ENCODE measurements at places on chromosomes 4 and X.

DNA sequence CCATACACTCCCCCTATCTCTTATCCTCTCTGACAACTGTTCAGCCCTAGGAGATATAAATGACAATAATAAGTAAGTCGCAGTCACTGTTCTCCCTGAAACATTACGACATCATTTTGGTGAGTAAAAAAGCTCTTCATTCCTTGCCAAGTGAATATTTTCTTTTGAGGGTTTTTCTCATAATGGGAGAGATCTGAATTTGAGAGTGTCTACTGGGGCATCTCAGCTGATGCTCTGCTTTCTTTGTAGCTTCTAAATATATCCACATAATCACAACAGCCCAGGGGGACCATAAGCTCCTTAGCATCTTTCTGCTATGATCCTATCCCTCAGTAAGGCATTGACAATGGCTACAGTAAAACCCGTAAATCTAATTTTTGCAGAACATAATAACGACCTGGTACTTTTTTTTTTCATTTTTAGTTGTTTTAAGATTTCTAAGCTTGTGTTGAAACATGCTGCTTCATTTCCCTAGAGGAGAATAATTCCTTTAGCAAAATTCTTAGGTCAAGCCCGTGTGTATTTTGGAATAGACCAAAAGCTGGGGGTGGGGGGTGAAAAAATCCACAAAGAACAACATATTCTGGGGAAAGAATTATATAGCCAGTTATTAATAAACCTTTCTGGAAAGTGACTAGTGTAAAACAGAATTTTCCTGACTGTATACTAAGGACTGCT, 78.1 kb upstream of the GPM6B start:
- no peak for DNase-seq

DNA sequence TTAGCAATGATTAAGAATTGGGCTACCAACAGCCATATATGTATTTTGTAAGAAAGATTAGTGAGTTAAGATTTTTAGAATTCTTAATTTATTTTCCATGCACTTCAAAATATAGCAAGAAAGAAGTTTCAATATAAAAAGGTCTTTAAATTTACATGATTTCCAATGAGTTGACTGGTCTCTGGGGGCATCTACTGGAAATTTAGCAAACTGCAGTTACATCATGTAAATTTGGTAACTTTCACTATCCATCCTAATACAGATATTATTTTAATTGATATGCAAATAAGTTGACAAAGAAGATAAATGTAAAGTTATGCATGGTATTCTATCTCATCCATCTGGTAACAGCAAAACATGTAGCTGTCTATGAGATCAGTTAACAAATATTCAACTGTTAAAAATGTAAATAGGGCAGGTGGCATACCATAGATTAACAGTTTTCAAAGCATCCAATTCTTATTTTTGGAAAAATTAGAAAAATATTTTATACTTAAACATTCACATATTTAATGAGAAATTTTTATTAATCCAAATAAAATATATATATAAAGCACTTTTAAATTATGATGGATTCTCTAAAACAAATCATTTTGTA, 29.1 kb downstream of the TTC29 start:
- DNase-seq: peak; percentile 7

DNA sequence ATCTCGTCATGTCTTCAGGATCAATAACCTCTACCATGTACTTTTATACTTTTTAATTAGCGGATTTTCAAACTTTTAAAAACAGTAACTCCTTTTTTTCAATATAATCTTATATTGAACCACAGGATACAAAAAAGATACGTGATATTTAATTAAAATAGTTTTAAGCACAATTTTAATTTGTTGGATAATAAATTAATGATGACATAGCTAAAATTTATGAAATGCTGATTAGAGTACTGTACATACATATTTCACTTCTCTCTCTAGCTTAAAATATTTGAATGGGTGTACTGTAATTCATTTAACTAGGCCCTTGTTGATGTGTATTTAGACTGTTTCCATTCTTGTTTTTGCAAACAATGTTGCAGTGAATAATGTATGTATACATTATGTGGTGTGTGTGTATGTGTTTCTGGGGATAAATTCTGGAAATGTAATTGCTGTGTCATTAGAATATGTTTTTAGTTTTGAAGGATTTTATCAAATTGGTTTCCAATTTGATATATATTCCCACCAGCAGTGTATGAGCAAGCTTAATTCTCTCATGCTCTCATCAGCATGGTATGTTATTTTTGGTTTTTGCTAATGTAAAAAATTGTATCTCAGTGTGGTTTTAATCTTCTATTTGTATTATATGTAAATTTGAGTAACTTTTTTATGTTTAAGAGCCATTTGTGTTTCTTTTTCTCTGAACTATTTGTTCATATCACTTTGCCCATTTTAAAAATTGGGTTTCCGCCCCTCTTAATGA, 66.4 kb downstream of the CDKL5 start:
- DNase-seq: no peak

GRCh38 chr4:152962150-152962549, 26.0 kb downstream of the FHDC1 start:
- no peak for DNase-seq

DNA sequence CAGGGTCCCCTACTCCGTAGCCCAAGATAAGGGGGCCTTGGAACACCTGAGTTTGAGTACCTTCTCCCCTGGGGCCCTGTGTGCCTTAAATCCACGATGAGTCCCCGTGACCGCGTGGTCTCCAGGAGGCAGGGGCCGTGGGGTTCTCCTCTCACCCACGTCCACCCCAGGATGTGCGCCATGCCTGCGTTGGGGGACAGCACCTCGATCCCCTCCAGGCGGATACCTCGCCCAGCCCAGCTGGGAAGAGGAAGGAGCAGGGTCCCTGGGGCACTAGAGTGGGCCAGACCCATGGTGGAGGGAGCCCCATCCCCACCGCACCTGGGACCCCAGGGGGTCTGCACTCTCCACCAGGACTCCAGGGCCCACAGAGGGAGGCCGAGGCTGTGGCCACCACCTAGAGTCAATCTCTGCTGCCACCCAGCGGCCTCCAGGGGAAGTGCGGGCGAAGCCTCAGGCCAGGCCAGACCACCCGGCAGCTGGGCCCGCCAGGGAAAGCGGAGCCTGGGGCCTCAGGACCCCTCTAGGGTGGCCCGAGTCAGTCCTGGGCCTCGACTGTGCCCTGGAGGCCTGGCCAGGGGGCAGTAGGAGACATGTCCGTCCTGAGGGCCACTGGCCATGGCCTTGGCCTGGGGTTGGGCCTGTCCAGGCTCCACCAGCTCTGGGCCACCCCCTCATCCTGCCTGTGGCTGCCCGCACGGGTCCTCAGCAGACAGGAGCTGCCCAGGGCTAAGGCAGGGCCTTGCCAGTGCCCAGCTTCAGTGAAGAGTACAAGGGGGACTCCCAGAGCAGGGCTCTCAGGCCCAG, 55.0 kb downstream of the FAM53A start:
- DNase-seq: peak; percentile 35

DNA sequence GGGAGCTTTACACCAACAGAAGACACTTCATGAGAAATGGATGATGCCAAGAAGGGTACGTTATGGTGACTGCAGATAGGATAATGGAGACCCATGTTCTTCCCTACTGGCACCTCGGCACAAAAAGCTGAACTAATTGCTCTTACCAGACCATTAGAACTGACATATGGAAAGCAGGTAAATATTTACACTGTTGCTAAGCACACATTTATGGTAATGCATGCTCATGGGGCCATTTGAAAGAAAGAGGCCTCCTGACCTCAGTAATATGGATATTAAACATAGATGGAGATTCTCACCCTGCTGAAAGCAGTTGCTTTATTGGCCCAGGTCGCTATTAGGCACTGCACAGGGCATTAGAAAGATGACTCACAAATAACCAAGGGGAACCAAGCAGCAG, 1759.6 kb downstream of the C4orf33 start:
- no peak for DNase-seq

GRCh38 chr4:158936238-158936637, 166.6 kb upstream of the RAPGEF2 start:
- DNase-seq: no peak

GRCh38 chr4:163161536-163162205, 5.0 kb downstream of the NAF1 start:
- DNase-seq: no peak

GRCh38 chrX:45449982-45450381, 249.3 kb upstream of the DIPK2B start:
- DNase-seq: no peak

DNA sequence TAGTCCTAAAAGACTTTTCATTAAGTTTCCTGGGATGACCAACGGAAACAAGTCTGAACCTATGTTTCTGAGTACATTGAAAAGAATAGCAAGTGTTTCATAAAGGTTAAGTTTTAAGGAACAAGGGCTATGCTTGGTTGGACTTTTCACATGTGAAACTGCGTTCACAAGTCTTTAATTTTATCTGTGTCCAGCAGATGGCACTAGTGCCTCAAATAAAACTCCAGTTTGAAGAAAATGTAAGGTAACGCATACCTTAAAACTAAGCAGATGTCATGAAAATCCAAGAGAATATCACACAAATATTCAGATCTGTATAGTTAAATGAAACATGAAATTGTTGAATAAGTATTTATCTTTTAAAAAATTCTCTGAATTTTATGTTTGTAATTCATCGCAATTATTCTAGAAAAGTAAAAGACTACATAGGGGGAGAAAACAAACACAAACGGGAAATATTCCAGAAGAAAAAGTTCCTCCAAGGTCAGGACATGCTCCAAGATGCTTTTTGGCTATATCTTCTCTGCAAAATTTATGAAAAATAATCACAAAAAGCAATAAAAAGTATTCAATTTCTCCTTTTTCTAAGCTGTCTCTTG, 89.6 kb upstream of the MAD2L1 start:
- DNase-seq: peak; percentile 21

- no peak for DNase-seq
These were observed 51.9 kb upstream of the STX18 start for GRCh38 chr4:4593596-4594284.

DNA sequence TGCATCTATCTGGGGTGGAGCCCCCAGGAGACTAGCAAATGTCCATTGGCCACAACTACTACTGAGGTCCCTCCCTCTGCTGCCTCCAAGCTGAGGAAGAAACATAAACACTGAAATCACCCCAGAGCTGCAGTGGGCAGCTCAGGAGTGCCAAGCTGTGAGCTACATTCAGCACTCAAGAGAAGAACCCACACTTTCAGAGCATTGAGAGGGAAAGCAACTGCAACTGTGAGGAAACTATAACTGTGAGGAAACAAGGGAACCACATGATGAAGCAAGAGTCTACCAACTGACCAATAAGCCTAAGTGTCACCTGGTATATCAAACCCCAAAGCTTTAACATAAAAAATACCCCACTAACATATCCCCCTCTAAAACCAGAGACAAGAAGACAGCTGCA, 373.5 kb upstream of the TACR3 start:
- DNase-seq: no peak

DNA sequence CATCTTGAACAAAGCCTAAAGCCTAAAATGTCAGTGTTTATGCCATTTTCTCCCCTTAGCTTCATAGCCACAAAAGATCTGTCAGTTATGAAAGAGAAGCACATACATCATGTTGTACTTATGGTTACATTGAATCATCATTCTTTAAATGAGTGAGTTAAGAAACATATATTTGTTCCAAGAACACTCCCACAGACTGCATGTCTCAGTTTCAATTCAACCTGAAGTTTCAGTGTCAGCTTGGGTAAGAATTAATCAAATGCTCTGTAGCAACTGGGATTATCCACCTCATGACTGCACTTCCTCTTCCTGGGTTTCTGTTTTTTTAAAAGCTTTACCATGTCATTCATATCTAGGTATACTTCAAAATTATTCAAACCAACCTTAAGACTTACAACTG, 3.9 kb upstream of the TMPRSS11B start:
- DNase-seq: no peak

GRCh38 chrX:150643271-150643670, 49.9 kb upstream of the MTMR1 start:
- no peak for DNase-seq

DNA sequence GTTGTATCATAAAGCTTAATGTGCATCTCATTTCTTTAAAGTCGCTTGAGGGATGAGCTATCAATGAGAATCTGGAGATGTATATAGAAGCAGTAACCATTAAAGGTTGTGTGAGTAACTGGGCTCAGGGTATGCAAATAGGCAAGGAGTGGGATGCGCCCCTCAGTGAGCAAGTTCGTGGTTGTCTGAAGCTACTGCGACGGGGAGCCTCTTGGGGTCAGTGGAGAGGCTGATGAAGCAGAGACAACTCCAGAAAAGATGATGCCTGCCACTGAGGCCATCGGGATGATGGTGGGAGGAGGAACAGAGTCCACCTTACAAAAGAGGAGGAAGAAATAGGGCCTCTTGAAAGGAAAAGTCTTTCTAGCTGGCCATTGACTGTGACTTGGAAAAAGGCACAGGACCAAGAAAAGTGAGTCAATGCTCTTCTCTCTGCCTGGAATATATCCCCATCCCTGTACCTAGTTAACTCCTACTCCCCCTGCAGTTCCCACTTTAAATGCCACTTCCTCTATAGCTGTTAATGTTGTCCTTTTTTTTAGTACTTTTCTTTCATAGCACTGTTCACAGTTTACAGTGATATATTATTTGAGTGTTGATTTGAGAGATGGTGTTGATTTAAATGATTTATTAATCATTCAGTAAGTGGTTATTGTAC, 51.4 kb upstream of the LSM6 start:
- no peak for DNase-seq

DNA sequence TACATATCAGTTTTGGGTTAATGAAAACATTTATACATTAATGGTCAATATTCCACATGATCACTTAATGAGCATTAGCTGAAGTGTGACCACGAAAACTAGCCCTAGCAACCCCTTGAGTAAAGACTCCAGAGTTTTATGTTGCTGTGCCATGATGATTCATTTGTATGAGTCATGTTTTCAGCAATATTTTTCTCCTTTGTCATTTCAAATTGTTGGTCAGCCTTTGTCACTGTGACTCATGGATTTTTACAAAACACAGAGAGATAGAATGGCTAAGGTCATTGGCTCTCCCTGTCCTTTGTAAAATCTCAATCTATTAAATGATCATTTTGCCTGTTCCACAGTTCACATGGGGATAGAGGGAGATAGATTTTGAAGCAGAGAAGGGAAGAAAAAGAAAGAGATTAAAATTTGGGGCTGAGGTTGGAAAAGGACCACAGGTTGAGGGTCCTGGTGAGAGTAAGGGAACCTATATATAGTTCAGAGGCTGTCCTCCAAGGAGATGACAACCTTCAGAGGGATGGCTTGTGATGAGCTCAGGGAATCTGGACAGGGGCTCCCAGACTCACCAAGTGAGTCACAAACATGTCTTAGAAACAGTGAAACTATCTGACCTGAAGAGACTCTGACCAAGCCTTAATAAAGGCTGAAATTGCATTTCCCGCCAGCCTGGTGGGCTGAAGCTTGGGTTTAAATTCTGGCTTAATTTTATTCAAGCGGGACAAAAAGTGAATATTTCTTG, 25.6 kb downstream of the NR0B1 start:
- DNase-seq: no peak

- peak; percentile 12 for DNase-seq
These were observed 44.8 kb upstream of the RPS6KA3 start for GRCh38 chrX:20311505-20311904.

- DNase-seq: no peak
These were observed 671.7 kb upstream of the NR3C2 start for GRCh38 chr4:149113804-149114430.

Measured in GM06990 (cell line).